Breast epithelium (tissue), 4 donors: ENCODE measurements at places on chromosomes 1 and 21.
A peak's percentile ranks its signal among the peaks of the same experiment; 100 is the strongest.

DNA sequence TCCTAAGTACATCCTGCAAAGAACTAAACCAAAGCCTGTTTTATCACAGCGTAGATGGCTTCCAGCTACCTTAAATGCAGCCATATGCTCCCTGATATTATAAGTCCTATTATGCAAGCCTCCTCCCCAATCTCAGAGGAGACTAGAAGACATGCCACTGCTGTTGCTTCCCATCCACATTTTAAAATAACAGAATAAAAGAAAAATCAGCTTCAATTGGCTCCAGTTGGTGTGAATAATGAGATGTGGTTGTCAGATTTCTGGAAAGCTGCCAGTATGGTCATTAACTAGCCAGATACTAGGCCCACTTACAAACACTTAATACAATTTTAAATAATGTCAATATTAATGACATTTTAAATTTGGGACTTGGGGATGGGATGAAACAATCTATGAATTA lies 25.7 kb downstream of the WARS2 start:
- DNase-seq: no peak

- peak; percentile 35 for DNase-seq
Measured at GRCh38 chr1:169890761-169891538, 2.7 kb downstream of the SCYL3 start.

GRCh38 chr21:36773117-36773516 lies 74.2 kb downstream of the SIM2 start:
- peak; percentile 83 for DNase-seq

- DNase-seq: no peak
Measured at GRCh38 chr21:38664315-38664714, 141.4 kb upstream of the ETS2 start.

DNA sequence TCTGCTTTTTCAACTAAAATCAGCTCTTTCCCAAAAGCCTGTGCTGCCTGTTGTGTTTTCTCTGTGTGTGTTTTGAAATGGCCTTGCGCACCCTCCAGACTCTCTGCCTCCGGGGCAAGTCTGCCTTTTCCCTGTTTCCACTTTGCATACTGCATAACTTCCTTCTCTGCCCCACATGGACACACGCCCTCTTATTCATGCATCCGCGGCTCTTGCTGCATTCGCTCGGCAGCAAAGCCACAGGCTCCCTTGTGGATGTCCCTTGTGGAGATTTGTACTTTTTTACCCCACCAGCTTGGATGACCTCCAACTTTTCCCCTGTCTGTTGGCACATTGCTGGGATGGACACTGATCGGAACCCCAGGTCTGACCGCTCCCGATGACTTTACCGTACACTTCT lies 147.6 kb downstream of the ADSS2 start:
- peak; percentile 79 for DNase-seq

- peak; percentile 55 for DNase-seq
Measured at GRCh38 chr1:48214820-48215219, 7.7 kb upstream of the SLC5A9 start.
